ENCODE measurements at places on chromosomes 12 and 14.

- DNase-seq = no peak
These were observed 101.9 kb downstream of the RIN3 start for GRCh38 chr14:92615451-92615850.

- no peak for DNase-seq
These were observed 5.0 kb downstream of the GAPDH start for GRCh38 chr12:6539314-6539682.

GRCh38 chr12:38776647-38777046 lies 128.7 kb downstream of the CPNE8 start:
- no peak for DNase-seq

GRCh38 chr12:65868133-65868705 lies 43.9 kb downstream of the HMGA2 start:
- no peak for DNase-seq

DNA sequence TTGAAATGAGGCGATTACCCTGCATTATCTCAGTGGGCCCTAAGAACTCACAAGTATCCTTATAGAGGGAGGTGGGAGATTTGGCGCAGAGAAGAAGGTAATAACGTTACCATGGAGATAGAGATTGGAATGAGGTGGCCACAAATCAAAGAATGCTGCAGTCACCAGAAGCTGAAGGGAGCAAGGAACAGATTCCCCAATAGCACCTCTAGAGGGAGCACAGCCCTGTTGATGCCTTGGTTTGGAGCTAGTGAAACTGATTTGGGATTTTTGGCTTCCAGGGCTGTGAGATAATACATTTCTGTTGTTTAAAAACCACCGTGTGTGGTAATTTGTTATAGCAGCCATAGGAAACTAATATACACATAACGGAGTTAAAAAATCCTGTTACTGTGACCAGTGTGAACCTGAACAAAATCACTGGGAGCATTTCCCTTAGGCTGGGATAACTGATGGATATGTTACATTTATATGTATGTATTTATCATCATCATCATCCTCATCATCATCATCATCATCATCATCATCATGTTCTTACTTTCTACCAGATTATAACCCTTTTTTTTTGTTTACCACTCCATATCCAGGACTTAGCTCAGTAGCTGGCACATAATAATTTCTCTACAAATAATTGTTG lies 100.3 kb downstream of the LIN7A start:
- DNase-seq = no peak

DNA sequence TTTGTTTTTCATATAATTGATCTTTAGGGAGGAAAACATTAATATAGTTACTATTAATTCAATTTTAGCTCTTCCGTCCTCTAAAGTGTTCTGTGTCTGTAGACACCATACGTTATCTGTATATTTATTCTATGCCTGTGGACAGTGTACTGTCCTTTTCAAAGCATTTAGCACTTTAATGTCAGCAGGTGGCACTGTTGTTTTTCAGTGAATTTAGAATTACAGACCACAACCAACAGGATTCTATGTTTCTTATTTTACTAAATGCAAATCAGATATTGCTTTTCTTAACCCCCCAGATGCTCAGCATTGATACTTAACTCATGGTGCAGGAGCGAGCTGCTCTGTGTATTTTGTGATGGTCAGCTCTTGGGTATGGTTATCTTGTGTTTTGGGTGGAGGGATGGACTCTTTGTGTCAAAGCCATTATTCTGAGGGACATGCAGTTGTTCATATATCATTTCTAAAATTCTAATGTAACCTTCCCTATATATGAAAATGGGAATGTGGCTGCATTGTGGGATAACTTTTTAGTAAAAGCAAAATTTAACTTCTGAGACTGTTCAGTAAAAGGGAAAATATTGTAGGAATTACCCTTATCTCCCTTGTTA lies 65.2 kb downstream of the PAPOLA start:
- no peak for DNase-seq

DNA sequence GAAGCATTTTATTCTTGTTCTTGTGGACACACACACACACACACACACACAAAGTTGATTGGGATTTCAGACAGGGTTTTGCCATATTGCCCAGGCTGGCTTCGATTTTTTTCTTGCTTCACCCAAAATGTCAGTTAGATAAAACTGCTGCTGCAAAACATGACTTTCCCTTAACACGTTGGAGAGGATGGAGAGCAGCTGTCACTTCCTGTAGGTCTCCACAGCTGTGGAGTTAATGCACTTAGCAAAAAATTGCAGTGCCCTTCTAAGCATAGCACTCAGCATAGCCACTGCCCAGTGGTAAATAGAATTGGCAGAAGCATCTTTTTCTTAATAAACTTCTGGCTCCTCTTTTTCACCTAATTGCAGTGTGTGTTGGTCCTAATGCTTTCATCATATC lies 54.5 kb downstream of the PDZRN4 start:
- DNase-seq = no peak
